Iris pigment epithelial cell (primary cell): ENCODE measurements at places on chromosomes 11 and 22.

DNA sequence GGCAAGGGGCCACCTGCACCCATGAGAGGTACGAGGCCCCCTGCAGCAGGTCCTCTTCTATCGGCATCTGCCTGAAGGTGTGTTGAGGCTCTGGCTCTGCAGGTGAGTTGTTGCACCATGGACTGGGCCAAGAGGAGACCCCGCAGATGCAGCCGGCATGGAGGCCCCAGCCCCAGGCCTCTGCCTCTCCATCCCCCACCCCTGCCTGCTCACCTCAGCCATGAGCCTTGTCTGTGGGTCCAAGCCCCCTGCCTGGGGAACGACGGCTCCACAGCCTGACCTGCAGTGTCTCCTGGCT, 1386.2 kb downstream of the BRD1 start:
- no peak for DNase-seq

DNA sequence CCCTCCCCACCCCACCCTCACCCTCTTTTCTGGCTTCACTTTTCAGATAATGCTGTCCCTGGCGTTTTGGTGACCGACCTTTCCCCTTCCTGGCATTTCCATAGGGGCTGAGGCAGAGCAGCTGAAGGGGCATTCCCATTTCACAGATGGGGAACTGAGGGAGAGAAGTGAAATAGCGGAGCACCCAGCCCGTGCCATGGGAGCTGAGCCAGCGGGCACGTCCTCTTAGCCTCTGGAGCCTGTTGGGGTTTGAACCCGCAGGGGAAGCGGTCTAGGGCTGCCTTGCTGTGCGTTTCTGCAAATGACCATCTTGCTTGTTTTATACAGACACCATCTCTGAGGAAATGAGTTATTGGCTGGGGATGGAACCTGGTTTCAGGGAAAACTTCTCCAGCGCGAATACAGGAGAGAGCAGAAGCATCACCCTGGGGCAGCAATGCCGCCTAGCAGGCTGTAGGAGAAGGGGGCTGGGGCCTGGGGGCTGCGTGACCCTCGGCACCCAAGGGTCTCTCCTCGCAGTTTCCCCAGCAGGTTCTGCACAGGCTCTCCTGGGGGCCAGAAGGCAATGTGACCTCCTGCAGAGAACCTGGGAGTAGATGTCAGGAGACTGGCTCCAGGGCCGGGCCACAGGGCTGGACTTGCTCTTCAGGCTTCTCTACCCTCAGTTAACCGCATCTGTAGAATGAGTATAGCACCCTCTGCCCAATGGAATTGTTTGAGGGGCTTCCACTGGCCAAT, 1.5 kb downstream of the PTPRJ start:
- no peak for DNase-seq

- DNase-seq = no peak
Observed at GRCh38 chr22:37639771-37640590, 512 bp downstream of the SH3BP1 start.

DNA sequence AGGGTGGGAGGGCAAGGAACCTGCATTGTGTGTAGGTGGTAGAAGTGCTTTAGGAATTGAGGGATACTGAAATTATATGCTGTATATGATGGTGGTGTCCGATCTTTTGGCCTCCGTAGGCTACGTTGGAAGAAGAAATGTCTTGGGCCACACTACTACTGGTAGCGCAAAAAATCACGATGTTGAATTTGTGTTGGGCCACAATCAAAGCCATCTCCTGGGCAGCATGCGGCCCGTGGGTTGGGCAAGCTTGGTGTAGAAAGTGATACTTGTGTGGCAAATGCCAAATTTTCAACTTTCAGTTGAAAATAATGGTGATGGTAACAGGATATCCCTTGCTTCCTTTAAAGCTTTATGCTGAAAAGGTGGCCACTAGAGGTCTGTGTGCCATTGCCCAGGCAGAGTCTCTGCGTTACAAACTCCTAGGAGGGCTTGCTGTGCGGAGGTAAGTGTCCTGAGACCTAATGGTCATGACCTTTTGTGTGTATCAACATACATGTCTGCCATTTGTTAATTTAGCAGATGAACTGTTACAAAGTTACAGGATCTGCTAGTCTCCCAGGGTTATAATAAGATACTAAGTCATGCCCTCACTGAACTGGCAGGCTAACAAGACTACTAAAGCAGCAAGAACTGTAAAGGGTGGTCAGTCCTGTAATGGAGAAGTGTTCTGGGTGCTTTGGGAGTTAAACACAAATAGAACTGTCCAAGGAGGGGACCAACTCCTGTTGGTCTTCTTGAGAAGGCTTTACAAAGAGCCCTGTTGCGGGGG, 2.9 kb downstream of the RPS3 start:
- DNase-seq = no peak

- DNase-seq = no peak
Observed at GRCh38 chr11:125787827-125788226, at the start of gene PATE3. PATE3 (plus strand) TSS chr11:125788127; CDS start chr11:125788152, 25 bp downstream.

GRCh38 chr11:47333526-47333845, 19.0 kb downstream of the MYBPC3 start:
- no peak for DNase-seq

- no peak for DNase-seq
Observed at GRCh38 chr11:119338965-119339588, 1.6 kb downstream of the C1QTNF5 start.

DNA sequence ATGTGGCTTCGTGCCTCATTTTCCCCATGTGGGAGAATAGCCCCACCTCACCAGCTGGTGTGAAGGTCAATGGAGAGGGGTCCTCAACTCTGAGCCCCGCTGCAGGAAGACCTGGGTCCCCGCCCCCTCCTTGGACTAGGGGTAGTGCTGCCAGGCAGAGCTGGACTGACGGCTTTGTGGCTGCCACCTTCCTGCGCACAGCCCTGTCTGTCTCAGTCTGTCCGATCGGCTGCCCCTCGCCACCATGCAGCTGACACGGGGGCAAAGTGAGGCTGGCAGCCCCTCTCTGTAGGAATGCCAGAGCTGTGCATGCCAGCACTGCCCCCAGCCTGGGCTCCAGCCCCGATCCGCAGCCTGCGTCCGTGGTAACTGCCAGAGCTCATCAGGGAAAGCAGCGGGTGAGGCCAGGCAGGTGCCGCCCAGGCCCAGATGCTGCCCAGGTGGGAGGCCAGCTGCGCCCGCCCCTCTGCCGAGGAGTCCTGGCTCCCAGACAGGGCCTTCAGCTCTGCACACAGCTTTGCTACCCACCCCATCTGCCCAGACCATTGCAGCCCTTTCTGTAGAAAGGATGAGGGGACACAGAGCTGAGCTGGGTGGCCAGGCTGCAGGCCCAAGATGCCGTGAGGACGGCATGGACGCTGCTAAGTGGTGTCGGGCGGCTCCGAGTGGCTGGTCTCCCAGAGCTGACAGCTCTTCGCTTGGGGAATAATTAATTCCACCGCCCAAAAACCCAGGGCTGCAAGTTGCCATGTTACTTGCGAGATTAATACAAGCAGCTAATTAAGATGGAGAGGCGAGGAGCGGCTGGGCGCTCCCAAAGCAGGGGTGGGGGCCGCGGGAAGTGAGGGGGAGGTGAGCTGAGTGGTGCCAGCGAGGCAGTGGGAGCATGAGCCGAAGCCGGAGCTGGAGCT, 19.5 kb upstream of the FLRT1 start:
- no peak for DNase-seq
